Skeletal muscle cell (primary cell): ENCODE measurements at places on chromosomes 3 and 15.
A peak's percentile ranks its signal among the peaks of the same experiment; 100 is the strongest.

DNA sequence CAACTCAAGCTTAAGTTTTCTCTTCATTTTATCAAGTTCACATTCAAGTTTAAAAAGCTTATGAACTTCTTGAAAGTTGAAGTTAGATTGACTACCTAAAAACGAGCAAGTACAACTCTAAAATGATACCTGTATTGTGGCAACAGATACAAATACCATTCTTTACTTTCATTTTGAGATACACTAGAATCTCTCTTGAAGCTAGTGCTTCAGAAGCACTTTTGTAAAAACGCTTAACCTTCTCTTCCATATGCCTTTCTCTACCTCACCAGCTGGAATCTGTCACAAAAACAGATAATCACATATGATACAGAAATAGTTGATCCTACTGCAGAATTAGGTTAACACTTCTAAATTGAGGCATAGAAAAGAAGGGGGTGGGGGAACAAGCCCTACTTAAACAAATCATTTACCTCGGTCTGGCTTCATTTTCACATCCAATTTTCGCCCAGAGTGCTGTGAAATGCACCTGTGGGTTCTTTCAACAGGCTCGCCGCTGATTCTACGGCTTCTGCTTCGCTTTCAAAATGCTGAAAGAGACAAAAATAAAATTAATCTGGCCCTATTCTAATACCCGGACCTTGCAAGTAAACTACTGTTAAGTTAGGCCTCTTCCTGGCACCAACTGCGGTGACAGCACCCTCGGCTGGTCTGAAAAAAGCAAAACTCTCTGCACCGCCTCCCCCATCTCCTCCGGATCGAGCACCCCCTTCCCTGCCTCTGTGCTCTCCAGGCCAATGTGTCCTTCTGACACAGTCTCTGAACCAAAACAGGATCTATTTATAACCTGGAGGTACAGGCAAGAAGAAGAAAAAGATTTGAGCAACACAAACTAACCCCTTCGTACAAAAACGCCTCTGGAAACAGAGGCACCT, 1.4 kb downstream of the ATOSA start:
- no peak for DNase-seq

GRCh38 chr3:61595826-61596225, 34.5 kb downstream of the PTPRG start:
- no peak for DNase-seq

GRCh38 chr15:47717036-47717612, at the start of gene SEMA6D:
Gene SEMA6D, plus strand, starts transcription at chr15:47717505. Its CDS starts 42,294 bp downstream, at chr15:47759799.
- peak; percentile 68 for DNase-seq

GRCh38 chr3:161028555-161029153, 76.5 kb downstream of the B3GALNT1 start:
- no peak for DNase-seq

- DNase-seq, result peak; percentile 90
Observed at GRCh38 chr3:73600293-73600938, 24.3 kb downstream of the PDZRN3 start.

DNA sequence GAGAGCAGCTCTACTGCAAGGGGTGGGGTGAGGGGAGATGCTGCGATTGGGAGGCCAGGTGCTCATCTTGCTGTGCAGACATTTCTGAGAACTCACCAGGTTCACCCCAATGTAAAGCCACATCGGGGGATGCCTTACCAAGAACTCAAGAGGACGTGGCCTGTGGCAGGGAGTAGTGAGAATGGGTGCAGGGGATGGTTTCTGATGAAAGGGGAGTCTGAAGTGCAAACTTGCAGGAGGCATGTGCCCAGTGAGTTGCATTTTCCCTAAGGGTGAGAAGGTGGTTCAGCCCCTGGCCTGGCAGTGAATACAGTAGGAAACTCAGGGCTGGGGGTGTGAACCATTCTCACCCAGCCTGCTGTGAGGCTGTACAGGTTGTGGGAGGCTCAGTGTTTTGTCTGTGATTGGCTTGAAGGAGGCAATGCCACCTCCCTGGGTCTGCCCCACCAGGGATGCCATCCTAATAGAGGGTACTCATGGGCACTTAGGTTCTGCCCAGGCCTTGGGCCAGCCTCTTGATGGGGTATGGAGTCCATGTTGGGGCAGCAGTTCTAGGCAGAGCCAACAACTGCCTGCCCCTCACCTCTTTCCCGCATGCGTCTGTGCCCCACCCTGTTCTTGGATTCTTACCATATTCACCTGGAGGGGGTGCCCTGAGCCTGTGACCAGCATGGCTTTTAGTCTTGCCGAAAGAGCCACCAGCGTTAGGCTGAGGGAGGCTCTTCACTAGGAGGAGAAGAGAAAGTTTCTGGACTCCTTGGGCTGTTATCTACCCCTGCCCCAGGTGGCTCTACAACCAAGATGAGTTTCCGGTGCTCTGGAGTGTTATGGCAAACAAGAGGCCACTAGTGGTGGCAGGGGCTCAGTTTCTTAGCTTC, 4.5 kb downstream of the HEMK1 start:
- no peak for DNase-seq

DNA sequence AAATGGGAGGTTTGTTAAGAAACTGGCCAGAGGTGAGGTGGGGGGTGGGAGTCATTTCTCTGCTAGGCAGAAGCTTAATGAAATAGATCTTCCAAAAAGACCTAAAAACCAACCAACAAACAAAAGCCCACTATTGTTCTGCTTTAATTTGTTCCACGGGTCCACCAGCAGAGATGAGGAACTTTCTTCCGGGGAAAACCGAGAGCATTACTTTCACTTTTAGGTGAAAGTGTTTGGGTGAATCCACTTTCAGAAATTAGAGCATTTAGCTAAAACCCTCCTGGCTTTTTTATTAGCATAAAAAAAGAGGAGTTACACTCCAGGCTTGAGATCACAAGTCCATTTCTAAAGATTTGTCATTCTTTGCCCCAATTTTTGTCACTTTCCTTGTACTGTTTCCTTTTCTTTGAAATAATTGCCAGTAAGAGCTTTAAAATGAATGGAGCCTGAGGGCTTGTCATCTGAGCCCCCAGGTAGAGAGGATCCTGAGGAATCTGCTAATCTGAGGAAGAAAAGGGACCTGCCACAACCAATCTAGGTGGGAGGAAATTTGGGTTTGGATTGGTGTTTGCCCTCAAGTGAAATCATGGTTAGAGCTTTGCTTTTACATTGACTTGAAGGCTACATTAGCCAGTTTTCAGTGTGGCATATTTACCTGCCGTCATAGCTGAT, 667.6 kb downstream of the NAALADL2 start:
- no peak for DNase-seq

DNA sequence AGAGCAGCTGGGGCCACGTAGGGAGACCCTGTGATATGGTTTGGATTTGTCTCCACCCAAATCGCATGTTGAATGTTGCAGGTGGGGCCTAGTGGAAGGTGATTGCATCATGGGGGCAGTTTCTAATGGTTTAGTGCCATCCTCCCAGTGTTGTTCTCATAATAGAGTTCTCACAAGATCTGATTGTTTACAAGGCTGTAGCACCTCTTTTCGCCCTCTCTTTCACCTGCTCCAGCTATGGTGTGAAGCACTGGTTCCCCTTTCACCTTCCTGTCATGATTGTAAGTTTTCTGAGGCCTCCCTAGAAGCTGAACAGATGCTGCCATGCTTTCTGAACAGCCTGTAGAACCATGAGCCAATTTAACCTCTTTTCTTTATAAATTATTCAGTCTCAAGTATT, 198.9 kb upstream of the CBLB start:
- no peak for DNase-seq

- no peak for DNase-seq
Observed at GRCh38 chr3:16200411-16200810, 25.9 kb downstream of the GALNT15 start.

DNA sequence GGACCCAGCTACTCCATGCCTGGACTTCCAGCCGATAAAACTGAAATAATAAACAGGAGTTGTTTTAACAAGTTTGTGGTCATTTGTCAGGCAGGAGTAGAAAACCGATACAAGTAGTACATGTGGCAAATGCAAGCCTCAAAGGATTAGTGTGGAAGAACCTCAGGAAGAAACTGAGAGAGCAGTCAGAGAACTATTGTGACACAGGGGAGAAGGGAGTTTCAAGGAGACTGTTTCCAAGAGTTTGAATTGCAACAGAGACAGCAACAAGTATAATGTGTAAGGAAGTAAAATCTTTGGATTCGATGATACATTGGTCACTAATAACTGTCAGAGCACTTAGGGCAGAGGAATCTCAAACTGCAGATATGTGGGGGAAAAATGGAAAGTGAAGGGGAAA, 450.6 kb upstream of the ARHGEF26 start:
- no peak for DNase-seq
